Body of pancreas (tissue), 4 donors: ENCODE measurements at places on chromosomes 2 and 18. TPM values are rescaled to one million over a fixed set of nuclear protein-coding genes. Genes with fewer than 3 reads are reported as not detected.

DNA sequence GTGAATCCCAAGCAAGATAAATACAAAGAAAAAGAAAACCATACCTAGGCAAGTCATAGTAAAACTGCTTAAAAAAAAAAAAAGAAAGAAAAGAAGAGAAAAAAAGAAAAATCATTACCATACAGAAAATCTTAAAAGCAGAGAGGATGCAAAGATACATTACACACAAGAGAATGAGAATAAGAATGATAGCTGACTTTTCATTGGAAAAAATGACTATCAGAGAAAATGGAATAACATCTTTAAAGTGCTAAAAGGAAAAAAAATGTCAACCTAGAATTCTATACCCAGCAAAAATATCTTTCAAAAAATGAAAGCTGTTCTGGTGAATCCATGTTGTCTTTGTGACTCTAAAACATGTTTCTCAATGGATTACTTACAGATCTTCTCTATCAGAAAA is 66.2 kb downstream of the REEP1 start:
- no peak for DNase-seq

GRCh38 chr18:35736696-35737095 is 155.2 kb downstream of the GALNT1 start:
- no peak for DNase-seq

DNA sequence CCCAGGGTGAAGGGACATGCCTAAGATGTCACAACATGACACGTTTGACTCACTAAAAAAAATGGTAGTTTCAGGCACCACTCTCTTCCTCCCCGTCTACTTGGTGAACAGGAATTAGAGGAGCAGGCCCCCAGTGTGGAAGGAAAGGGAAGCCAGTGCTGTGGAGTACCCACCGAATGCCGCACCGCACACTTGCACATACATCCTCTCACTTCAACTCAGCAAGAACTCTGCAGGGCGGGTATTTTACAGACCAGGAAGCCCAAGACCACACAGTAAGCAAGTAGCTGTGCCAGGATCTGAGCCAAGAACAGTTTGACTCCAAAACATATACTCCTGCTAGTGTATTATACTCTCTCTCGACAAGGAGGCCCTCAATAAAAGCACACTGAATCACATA is 69.8 kb downstream of the BCL2 start:
- DNase-seq: peak; percentile 46

- peak; percentile 69 for DNase-seq
Measured at GRCh38 chr2:223601932-223602666, at the start of gene SCG2. Gene SCG2 (minus strand): TSS chr2:223602361. CDS start chr2:223599282, 3,079 bp downstream.

The MBP gene
- total RNA-seq: 17.4 TPM
